ENCODE measurements at places on chromosomes 12 and 14.
A peak's percentile ranks its signal among the peaks of the same experiment; 100 is the strongest.

DNA sequence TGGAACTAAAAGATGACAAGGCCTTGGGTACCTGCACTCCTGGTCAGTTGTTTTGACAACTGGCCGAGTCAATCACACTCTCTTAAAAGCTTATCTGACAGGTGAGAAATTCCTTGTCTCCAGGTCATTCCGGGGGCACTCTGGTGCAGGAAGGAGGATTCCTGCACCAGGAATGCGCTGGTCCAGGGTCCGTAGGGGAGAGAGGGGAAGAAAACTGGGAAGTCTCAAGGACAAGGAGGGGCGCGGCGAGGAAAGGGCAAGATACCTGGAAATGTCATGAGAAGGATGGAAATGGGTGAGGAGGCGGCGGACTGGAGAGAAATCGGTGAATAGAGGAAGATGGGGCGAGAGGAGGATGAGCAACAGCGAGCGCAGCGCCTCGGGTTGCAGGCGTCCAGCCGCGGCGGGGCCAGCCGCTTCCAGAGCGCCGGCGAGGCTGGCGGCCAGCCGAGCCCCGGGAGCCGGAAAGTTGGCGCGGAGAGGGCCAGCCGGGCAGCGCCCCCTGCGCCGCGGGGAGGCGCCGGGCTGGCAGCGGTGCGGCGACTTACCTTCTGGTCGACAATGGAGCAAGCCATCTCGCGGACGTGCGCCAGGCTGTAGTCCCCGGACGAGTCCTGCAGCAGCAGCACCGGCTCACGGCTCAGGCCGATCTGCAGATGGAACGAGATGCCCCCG lies 809 bp downstream of the PRKD1 start:
- DNase-seq = no peak

- DNase-seq = no peak
These were observed 106.9 kb upstream of the DYRK2 start for GRCh38 chr12:67541625-67541991.

GRCh38 chr14:94771158-94771905 lies 1.4 kb upstream of the GSC start:
- no peak for DNase-seq

DNA sequence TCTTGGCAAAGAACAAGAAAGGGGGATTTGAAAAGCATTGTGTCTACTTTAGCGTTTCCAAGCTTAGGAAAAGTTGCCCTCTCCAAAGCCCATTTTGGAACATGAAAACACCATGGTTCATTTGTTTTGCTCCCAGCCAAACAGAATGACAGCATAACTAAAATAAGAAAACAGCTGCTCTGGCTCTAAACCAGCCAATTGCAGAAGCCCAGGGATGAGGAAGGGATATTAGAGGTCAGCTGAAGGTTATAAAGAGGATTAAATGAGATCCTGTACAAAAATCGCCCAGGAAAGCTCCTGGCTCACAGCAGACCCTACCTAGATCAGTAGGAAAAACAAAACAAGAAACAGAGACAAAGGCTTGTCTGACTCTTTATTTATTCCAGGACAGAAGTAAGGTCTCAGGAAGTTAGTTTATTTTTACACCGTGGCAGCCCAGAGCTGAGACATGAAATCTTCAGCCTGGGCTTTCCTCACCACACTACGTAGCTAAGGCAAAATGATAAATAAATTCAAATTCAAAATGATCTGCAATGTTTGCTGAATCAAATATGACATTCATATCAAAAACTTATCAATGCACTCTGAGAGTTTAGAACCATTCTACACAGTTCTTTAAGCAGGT lies 25.9 kb downstream of the SPX start:
- DNase-seq = peak; percentile 20

DNA sequence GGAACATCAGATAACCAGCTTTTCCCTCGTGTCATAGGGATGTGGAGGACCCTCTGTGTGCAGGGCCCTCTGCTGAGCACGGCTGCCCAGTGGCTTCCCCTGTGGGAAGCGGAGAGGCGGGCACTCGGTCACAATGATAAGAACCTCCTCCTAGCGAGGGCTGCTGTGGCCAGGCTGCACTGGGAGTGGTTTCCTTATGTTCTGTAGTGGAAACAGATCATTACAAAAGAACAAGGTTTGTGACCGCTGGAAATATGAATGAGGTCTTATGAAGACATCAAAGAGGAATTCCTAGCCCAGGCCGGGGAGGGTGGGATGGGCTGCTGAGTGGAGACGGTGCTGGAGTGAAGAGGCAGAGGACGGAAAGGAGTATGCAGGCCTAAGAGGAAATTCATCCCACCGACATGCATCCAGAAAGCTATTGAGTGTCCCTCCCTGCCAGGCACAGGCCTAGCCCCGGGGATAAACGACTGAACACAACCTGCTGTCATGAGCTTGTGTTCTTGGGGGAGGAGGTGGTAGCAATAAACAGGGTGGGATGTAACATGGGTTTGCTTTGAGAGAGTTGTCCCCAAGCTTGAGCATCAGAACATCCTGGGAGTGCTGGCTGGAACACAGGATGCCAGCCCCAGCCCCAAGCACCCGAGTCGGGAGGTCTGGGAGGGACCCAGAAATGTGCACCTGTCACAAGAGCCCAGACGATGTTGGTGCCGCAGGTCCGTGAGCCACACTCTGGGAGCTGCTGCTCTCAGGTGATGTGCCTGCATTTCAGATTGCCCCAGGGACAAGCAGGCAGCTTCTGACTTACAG lies 37.5 kb downstream of the FZD10 start:
- no peak for DNase-seq

DNA sequence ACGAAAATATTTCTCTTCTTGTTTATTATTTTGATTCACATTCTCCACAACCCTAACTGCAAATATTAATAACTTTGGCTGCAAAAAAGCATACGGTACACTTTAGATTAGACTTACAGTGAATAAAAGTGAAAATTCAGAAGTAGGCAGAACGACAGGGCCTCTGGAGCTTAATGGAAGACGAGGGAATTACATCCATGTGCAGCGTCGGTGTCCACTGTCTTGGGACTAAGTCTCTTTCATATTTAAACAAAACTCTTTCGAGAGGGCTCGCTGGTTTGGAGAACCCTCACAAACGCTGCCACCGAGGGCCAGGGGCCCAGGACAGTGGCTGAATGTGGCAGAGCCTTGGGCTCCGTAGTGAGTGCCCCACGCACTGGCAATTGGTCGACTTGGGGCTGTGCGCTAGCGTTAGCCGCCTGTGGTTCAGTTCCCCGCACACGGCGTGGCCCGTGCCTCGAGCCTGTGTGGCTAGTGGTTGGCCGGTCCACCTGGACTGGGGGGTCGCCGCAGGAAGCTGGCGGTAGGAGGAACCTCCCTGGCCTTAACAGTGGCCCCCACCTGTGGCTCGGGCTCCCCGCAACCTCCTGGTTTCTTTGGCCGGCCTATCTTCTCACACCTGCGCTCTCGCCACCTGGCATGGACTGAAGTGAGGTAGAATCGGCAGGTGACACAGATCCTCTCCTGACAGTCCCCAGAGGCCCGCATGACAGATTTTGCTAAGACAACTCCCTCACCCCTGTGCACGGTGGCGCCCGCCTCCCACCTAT lies 739 bp upstream of the PAX9 start:
- no peak for DNase-seq

DNA sequence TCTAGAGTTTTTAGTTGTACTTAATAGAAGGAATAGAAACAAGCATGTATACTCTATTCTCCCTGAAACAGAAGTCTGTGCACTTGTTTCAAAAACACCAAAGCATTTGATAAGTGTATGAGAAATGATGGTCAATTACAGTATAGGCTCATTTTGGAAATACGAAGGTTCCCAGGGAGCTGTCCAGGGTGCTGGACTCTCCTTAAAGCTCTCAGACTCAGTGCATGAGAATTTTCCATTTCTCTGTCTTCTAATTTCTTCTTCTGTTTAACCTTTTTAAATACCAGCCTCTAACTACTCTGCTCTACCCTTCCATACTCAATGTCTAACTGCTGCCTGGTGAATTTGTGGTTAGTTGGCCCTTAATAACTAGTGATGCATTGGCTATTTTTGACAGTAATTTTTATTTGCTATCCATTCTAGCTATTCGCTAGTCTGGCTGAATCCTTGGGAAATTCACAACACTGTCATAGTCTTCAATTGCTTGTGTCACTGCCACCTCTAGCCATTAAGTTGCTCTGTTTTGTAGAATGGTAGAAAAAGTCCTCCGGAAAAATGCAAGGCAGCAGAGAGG lies 229.2 kb downstream of the NRXN3 start:
- DNase-seq = no peak

- no peak for DNase-seq
These were observed 7.6 kb upstream of the BRMS1L start for GRCh38 chr14:35818346-35819115.
